Fibroblast of the aortic adventitia (primary cell): ENCODE measurements at places on chromosomes 1 and 21. TPM values are rescaled to one million over a fixed set of nuclear protein-coding genes. Genes with fewer than 3 reads are reported as not detected.

The DNM3 gene
- total RNA-seq, result 2.0 and 2.1 TPM in 2 replicates

The MYOG gene
- not detected in 2 replicates for total RNA-seq

The SERPINC1 gene
- not detected in 2 replicates for total RNA-seq

The CATSPERE gene
- total RNA-seq, result 0.49 and 1.1 TPM in 2 replicates

The CLDN17 gene
- total RNA-seq, result 0.49 TPM in 1 of 2 replicates, not detected in the other

DNA sequence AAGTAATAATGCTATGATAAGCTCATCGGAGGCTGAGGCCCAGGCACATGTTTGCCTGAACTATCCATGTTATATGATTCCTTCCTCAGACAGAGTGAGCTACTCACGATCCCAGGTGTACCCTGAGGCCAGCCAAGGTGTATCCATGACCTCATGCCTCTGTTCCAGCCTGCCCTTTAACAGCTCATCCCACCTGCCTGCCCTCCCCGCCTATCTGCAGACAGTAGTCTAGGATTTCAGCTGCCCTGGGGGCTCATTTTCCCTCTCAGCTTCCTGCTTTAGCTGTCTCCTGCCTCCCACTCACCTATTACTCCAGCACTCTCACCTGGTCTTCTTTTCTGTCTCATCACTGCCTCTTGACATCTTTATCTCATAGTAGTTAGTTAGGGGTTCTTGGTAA, 1.9 kb upstream of the IL24 start:
- no peak for DNase-seq

DNA sequence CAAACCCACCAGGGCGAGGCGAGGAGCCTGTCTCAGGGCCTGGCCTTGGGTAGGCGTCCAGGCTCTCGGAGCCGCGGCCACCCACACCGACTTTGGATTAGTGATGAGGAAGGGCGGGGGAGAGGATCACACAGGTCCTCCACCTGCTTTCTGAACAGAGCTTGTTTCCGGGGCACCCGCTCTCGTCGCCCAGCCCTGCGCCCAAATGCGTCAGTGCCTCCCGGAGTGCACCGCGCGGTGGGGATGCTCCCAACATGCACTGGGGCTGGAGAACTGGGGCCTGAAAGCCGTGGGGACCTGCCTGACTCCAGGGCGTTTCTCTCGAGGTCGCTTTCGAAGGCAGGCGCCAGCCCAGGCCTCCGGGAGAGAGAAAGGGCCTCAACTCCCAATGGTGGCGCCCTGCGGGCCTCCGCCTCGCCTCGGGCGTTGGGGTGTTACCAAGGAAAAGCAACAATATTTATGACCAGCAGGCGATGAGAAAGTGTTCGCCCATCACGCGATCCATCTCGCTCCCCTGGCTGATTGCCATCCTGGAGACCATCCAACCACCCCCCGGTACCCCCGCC, 8.9 kb upstream of the LHX8 start:
- DNase-seq, result no peak

- DNase-seq, result no peak
These were observed 21.7 kb upstream of the SLC44A3 start for GRCh38 chr1:94798462-94798861.

- DNase-seq, result no peak
These were observed 146.7 kb upstream of the EDN2 start for GRCh38 chr1:41631154-41631553.

DNA sequence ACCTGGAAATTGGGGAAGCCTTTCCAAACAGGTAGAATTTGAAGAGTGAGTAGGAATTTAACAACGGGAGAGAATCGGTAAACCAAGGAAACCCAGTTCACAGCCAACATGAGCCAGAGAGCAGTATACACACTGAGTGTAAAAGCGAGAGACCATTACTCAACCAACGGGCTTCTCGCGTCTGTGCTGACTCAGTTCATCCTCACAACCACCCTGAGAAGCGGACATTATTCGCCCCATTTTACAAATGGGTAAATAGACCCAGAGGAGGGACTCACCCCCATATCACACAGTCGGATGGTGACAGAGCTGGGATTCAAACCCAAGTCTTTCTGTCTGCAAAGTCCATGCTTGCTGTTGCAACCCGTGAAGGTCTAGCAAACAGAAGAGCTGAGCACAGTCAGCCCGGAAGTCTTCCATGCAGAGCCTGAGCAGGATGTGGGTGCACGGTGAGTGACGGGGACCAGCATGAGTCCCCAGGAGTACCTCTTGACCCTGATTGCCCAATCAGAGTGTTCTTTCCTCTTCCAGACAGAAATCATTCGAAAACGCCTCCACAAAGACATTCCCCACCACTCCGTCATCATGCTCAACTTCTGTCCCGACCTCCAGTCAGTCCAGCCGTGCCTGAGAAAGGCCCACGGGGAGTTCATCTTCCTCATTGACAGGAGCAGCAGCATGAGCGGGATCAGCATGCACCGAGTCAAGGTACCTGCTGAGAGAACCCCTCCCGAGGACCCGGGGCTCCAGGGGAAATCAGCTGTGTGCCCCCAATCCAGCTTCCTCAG, 32.3 kb downstream of the VWA5B1 start:
- no peak for DNase-seq

- DNase-seq, result no peak
These were observed 19.8 kb downstream of the RO60 start for GRCh38 chr1:193079187-193079586.

DNA sequence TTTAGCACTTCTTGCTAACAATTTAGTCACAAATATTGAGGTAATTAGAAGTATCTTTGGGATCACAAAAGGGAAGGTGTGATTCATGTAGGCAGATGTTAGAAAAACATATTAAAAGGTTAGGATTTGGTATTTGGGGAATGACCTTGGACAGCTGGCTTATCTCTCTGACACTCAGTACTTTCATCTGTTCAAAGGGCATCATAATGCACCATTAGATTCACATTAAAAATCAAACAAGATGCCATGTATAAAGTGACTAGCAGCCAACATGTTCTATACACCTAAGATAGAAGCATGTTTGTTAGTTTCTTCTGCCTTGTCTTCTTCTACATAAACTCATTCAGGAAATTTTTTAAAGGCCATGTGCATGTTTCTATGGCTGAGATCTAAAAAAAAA, 56.5 kb upstream of the ESRRG start:
- DNase-seq, result no peak

DNA sequence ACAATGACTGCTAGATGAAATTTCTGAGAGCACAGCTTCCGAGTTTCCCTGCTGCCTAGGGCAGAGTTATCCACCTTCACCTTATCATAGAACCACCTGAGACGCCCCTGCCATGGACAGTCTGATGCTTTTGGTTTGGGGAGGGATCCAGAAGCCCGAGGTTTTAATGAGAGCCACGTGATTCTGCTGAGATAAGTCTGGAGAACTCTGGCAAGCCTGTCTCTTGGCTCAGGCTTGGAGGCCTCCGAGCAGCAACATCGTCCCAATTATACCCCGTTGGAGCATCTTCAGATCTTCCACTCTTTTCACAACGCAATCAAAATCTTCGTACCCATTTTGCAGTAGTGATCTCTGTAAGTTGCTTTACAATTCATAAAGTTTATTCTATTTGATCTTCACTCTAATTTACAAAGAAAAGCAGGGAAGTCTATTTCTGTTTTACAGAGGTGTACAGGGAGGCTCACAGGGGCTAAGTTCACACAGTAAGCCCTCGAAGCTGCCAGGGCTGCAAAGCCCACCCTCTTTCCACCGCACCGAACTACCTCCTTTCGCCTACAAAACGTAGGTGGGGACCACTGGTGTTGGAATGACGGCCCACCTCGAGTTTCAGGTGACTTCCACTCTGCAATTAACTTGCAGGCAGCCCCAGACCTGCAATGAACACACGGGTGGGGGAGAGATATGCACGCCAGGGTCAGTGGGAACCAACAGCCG, 513 bp upstream of the HHAT start:
- DNase-seq, result no peak

DNA sequence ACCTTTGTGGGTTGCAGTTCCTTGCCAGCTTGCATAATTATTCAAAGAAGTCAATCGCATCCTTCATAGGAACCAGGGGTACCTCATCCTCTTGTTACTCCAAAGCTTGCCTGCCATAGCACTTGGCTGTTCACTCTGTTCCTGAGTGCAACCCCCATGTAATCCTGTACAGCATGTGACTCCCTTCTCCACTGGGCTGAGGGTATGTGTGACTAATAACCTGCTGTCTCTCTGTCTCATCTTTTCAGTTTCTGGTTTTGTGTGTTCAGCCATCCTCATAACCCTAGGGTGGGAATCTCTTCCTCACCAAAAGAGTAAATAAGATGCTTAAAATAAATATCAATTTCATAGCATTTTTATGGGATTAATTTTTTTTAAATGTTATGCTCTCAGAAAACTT, 351.9 kb downstream of the S1PR1 start:
- no peak for DNase-seq

DNA sequence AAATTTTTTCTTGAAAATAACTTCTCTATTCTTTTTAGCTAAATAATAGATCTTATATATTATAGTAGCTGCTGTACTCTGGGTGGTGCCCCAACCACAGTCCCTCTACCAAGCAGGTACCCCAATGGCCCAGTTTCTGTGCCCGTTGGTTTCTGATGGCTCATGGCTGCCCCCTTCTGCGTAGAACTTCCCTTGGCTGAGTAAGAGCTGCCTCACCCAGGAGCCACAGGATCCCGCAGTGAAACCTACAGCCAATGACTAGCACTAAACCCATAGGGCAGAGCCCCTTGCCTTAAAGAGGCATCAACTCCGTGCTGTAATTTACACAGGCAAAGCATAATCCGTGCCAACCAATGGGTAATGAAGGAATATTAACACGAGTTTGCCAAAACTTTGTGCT, 247.5 kb downstream of the USH2A start:
- no peak for DNase-seq

- DNase-seq, result peak; percentile 39
These were observed 25.2 kb upstream of the AGO1 start for GRCh38 chr1:35857830-35858229.

DNA sequence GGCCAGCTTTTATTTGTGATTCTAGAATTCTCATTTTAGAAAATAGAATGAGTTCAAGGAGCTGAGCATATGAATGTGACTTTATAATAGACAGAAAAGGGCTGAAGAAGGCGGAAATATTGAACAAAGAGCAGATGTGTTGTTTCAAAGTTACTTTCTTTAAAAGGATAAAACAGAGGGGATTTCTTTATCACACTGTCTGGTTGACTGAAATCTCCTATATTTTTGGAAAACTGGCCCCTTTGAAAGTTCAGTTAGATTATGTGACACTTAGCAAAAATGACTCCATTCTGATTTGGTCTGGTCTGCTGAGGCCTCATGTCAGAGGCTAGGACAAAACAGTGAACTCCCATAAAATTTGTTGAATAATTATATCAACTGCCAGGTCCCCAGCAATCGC, 46.4 kb upstream of the DNAH14 start:
- DNase-seq, result no peak

GRCh38 chr1:207070811-207071210, 17.7 kb downstream of the PFKFB2 start:
- no peak for DNase-seq

GRCh38 chr1:38062361-38063288, 16.0 kb upstream of the POU3F1 start:
- no peak for DNase-seq

DNA sequence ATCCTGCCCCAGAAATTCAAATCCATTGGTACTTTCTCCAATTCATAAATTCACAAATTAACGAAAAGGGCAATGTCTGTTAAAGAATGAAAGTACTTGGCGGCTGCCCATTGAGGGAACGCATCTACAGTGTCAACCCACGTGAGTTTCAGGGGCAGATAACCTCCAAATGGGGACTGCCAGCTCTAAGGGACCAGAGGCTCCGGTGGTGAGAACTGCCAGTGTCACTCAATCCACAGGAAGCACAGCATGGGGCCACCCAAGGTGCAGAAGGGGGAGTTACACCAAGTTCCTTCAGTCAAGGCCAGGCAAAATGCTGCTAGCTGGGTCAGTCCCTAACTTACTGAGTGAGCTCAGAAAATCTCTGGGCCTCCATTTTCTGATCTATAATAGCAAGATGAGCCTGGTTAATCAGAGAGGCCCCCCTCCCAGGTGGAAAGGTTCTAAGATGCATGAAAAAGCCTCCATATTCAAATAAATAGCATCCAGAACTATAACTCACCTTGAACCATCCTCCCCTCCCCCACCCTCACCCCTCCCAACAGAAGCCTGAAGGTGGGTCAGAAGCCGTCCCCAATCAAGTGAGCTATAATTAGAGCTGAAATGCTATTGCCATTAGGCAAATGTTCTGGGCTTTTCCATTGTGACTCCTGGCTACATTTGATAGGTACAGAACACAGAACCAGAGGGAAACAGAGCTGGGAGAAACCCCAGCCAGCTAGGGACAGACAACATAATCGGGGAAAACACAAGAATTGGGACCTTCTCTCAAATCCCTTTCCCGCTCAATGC, 41.7 kb downstream of the LRP8 start:
- no peak for DNase-seq

DNA sequence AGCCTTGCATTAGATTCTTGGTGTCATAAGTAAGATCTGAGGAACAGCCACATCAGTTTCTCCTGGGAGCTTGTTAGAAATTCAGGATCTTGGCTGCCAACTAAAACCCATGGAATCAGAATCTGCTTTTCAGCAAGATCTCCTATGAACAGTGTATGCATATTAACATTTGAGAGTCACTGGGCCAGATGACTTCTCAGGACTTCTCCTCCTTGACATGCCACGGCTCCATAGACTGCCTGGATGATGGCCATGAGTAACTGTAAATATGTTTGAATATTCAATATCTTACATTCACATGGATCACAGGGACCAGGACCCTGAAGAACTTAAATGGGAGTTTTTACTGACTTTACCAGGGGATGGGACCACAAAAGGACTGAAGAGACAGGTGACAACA, 148.0 kb downstream of the HHAT start:
- no peak for DNase-seq

DNA sequence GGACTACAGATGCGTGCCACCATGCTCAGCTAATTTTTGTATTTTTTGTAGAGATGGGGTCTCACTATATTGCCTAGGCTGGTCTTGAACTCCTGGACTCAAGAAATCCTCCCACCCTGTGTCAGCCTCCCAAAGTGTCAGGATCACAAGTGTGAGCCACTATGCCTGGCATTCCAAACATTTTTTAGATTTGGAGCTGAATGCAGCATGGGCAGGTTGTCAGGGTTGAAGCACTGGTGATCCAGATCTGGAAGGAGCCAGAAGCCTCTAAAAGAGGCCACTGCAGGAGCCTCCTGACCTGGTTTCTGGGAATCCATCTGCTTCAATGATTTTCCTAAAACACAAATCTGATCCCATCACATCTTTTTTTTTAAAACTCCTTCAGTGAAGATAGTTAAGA, 1.8 kb upstream of the CTPS1 start:
- DNase-seq, result peak; percentile 55

DNA sequence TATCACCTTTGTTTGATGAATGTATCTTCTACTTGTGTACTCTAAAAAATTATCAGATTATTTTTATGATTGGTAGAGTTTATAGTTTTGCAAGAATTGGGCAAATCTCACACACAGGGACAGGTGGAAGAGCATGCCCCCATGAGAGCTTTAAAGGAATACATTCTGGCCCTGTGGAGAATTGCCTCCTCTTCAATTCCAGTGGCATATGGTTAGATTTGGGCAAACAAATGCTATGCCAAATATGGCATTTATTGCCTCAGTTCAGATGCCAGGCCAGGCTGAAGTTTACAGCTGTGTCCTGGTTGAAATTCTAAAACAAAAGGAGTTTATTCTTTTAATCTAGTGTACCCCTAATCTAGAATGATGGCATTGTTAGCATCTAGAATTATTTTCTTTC, 162.4 kb upstream of the CACYBP start:
- DNase-seq, result no peak

- DNase-seq, result no peak
These were observed 464.8 kb downstream of the PTBP2 start for GRCh38 chr1:97186381-97186780.
